ENCODE measurements at places on chromosomes 11 and 22.

DNA sequence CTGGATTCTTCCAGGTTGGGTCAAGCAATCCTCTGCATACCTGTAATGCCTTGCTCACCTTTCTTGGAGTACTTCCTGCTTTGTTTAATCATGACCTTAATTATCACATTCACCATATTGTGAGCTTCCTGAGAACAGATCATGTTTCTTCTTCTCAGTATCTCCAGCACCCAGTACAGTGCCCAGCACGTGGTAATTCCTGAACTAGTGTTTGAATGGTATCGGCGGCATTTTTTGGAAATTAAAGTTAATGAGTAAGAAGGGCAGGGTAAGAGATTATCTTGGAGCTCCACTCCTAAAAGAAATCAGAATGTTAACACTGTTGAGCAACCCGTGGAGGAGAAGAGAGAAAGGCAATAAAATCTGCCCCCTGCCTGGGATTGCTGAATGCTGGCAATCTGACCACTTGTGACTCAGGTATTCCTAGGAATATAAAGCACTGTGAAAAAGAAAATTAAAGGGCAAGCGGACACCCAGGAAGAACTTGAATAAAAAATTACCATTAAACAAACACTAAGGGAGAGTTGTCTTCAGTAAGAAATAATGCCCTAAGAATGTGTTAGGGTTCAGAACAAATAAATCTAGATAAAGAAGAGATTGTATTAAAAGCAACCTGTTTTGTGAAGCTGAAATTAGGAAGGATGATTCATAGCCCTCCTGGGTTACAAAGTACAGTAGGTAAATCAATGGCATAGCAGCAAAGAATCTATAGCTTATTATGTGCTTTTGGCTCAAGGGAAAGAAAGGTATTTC, 92.9 kb downstream of the PDHX start:
- no peak for DNase-seq

- DNase-seq = no peak
Measured at GRCh38 chr11:78497293-78497692, 77.4 kb downstream of the NARS2 start.

DNA sequence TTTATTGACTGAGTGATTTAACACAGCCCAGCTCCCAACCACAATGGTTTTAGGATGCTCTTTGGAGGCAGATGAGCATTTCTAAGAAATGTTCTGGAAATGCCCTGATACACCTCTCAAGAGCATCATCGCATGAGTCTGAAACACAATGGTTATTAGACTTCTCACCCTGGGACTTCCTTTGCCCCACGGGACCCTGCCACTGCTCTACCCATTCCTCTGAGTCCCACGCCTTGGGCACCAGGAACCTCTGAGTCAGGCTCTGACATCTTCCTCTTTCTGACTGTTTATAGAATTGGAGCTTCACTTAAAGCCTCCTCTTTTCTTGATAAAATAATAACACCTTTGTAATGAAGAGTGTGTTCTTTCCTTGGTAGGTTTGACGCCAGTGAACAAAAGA, 85.6 kb upstream of the PARVA start:
- DNase-seq = no peak

GRCh38 chr22:20607157-20607907, 99.9 kb downstream of the MED15 start:
- DNase-seq = no peak

- no peak for DNase-seq
Measured at GRCh38 chr22:48938741-48939140, 888.9 kb downstream of the BRD1 start.

GRCh38 chr22:33400061-33400840, 342.1 kb upstream of the SYN3 start:
- DNase-seq = no peak

- no peak for DNase-seq
Measured at GRCh38 chr11:91173701-91174100, 950.9 kb upstream of the CHORDC1 start.

DNA sequence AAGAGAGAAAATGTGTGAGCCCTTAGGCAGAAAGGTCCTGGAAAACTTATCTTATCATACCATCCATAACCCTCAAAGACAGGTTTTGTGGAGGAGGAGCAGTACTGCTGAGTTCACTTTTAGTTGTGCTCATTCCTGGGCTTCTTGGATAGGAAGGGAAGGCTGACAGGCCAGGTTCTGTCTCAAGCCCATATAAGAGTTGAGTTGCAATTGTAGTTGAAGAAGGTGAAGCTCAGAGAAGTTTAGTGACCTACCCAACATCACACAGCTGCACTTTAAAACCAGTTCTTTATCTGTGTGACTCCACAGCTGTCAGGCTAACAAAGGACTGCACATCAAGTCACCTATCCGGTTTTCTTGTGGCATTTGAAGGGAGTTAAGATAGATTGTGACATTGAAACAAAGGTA, 13.0 kb downstream of the TEAD1 start:
- no peak for DNase-seq

DNA sequence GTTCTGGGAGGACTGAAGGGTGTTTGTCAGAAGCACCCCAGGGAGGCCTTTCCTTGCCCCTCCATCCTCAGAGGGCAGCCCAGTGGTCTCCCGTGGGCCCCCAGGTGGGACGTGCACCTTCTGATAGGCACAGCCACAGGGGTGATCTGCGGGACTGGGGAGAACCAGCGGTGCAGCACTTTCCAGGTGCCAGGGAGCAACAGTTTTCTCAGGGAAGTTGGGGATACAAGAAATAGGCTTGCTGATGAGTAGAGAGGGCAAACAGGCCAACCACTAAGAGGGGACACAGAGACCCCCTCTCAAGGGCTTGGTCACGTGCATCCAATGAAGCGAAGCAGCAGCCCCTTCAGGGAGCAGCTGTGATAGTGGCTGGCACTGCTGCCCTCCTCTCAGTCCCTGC, 107.1 kb upstream of the BID start:
- DNase-seq = no peak

- DNase-seq = no peak
Measured at GRCh38 chr11:61533401-61533800, 24.9 kb downstream of the LRRC10B start.

DNA sequence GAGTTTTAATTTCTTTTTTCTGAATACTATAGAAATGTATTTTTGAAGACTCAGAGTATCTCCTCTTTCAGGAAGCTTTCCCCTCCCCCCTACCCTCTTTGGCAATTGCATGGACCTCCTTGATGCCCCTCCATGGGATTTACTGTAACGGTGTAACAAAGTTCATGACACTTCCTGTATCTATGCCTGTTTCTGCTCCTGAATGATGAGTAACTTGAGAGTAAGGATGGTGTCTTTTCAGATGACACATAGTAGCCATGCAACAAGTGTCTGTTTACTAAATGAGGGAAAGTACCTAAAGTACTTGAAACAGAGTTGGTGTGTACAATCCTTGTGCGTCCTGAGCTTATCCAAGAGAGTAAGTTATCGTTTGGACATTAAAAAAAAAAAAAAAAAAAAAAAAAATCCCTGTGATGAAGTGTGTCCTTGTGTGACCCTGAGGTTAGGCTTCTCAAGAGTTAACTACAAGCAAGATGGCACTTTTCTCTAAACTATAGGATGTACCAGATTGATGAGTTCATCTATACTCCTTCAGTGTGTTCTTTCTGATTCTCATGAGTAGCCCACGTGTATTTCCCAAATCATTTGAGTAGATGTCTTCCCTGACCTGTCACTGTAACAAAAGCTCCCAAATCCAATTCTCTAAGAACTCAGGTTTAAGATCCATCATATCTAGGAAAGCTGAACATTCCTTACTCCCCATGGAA, 7.4 kb downstream of the ETS1 start:
- peak; percentile 21 for DNase-seq

DNA sequence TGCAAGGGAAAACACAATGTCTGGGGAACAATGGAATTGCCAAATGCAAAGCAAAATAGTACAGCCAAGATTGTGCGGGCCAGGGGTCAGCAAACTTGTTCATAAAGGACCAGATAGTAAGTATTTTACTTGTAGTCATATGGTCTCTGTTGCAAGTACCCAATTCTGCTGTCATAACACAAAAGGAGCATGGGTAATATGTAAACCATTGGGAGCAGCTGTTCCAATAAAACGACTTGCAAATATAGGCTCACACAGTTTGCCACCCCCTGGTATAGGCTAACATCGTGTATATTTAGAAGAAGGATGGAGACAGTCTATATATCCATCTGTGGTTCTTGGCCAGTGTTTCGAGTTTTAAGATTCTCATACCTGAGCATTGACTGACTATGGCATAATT, 15.6 kb downstream of the SDHAF2 start:
- DNase-seq = no peak

GRCh38 chr11:57604296-57605027, 7.0 kb downstream of the SERPING1 start:
- no peak for DNase-seq

DNA sequence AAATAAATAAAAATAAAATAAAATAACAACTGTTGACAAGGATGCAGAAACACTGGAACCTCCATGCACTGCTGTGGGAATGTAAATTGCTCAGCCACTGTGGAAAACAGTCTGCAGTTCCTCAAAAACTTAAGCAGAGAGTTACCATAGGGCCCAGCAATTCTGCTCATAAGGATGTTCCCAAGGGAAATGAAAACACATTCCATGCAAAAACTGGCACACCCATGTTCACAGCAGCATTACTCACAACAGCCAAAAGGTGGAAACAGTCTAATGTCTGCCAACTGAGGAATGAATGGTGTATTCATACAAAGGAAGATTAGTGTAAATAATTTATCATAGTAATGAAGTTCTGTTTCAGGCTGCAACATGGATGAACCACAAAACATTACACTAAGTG, 3.2 kb upstream of the KRTAP5-10 start:
- DNase-seq = no peak

- DNase-seq = no peak
Measured at GRCh38 chr11:96221244-96222070, 121.5 kb downstream of the MAML2 start.

- DNase-seq = peak; percentile 66
Measured at GRCh38 chr11:69055598-69056516, 7.1 kb downstream of the TPCN2 start.

GRCh38 chr22:43562843-43563242, 151.0 kb downstream of the MPPED1 start:
- DNase-seq = no peak

GRCh38 chr11:13920756-13921155, 41.8 kb upstream of the SPON1 start:
- no peak for DNase-seq

- DNase-seq = no peak
Measured at GRCh38 chr11:33157103-33158027, 3.9 kb downstream of the CSTF3 start.

GRCh38 chr11:10095412-10096208, 198.4 kb downstream of the SBF2 start:
- no peak for DNase-seq

- DNase-seq = no peak
Measured at GRCh38 chr11:126026579-126026978, 36.1 kb downstream of the CDON start.

- DNase-seq = no peak
Measured at GRCh38 chr22:49884503-49885260, 31.0 kb downstream of the ZBED4 start.

- no peak for DNase-seq
Measured at GRCh38 chr11:105491394-105491793, 118.5 kb upstream of the GRIA4 start.

DNA sequence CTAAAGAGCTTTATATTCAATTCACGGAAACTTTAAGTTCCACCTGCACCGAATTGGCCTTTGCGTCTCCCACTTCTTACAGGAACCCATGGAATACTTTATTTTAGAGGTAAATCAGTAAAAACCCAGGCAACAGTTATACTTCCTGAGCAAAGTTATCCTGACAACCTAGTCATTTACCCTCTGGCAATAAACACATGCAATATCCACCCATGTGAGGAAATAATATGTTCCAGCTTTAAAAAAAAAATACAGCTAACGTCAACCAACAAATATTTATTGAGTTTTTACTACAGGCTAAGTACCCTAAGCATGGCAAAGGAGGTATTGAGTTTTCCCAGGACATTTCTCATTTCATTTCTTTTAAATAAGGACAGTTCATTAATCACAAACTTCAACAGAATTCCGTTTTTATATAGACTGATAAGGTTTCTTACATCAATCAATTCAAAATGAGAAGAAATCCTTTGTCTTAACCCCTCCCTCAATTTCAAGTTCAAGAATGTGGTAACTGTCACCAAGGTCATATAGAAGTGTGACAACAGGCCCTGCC, 38.3 kb upstream of the CCDC34 start:
- no peak for DNase-seq

GRCh38 chr11:125091877-125092664, 19.4 kb downstream of the TMEM218 start:
- DNase-seq = no peak

DNA sequence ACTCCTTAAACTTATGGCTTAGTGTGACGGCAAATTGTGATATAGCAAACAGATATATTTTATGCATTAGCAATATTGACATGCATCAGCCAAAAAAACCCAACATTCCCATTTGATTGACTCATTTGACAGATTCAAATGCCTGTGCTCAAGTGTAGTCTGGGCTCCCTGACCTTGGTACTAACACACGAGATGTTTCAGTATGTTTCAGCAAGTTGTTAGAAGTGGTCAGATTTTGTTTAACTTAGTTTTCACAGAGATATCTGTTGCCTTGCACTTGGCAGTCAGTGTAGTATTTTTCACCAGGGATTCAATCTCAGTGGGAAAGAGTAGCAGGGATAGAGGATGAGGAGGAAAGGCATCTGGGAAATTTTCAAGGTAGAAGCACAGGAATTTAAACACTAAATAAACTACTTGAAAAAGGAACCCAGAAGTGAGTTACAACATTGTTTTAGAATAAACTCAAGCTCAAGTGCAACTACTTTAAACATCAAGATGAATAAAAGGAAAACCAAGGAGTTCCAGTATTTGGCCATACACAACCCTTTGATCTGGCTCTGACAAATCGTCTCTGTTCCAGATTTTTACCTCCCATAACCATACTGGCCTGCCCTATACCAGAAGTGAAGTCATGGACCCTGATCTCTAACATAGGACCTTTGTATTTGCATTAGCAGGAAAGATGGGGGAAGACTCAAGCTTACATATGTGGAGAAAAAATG, 56.5 kb upstream of the BLID start:
- DNase-seq = no peak

DNA sequence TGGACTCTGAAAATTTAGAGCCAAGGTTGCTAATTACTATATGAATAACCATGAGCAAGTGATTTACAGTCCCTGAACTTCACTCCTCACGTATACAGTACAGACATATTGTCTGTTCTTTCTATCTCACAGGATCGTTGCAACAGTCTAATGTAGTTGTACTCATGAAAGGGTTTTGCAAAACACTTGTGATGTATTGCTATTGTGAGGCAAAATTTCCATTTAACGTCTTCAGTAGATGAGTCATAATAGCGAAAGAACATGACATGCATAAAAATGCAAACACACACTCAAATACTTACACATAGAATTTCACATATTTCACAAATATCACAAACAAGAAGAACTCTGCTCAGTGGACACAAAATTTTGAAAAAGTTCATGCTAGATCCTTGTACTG, 134.6 kb upstream of the TRPC6 start:
- DNase-seq = no peak
